ENCODE measurements at places on chromosomes 6 and 20. TPM values are rescaled to one million over a fixed set of nuclear protein-coding genes. Genes with fewer than 3 reads are reported as not detected.

ITCH gene
- total RNA-seq: 91.6 TPM

GRCh38 chr6:12311106-12311505 is 20.9 kb downstream of the EDN1 start:
- no peak for DNase-seq

- no peak for DNase-seq
Measured at GRCh38 chr6:32852844-32853540, 512 bp downstream of the TAP1 start.

- DNase-seq: no peak
Measured at GRCh38 chr20:62707921-62708521, 615 bp upstream of the NTSR1 start.

DNA sequence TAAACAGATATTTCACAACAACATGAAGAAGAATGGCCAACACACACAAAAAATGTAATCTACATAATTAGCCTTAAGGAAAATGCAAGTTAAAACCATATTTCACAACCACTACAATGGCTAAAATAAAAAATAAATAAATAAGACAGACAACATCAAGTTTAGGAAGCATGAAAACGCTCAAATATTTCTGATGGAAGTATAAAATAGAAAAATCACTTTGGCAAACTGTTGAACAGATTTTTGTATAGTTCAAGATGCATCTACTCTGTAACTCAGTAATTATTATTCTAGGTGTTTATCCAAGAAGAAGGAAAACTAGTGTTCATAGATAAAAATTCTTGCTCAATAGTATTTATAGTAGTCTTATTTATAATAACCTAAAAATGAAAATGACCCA is 1410.1 kb upstream of the ADGRB3 start:
- no peak for DNase-seq

DNA sequence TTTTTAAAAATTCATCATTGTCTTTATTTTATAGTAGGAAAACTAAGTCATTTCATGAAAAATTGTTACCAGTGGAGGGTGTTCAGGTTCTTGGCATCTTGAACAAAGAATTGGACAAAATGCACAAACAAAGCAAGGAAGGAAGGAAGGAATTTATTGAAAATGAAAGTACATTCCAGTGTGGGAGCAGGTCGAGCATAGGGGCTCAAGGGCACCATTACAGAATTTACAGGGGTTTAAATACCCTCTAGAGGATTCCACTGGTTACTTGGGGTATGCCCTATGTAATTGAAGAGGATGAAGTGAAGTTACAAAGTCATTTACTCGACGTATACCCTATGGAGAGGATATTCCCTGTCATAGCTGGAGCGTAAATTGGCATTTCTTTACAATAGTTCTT is 37.4 kb upstream of the HDAC2 start:
- DNase-seq: no peak

DNA sequence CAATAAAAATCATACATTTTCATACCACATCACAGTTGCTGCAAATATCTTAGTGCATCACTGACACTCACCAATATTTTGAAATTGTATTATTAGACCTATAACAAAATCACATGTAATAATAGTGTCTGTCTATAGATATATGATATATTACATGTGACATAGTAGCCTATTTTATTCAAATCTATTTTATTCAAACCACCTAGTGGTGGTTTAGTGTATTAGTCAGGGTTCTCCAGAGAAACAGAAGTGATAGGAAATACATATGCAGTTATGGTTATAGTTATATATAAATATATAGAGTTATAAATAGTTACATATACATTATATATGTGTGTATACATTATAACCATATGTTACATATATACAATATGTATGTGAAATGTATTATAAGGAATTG is 366.5 kb upstream of the ARID1B start:
- DNase-seq: no peak

DNA sequence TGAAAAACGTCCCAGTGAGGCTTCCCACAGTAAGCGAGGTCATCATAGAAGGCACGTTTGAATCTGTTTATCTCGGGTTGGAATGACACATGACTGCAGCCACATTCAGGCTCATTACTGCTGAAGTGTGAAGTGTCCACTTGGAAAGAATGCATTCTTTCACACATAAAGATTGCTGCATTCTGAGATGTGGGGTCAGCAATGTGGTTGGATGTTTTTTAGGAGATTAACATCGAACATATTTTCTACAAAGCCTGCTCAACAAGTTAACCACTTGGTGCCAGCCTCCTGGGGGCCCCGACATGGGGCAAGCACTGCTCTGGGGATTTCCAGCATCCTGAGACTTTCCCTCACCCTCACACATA is 79.9 kb downstream of the BMP6 start:
- no peak for DNase-seq

ADGRB3 gene
- not detected for total RNA-seq

DNA sequence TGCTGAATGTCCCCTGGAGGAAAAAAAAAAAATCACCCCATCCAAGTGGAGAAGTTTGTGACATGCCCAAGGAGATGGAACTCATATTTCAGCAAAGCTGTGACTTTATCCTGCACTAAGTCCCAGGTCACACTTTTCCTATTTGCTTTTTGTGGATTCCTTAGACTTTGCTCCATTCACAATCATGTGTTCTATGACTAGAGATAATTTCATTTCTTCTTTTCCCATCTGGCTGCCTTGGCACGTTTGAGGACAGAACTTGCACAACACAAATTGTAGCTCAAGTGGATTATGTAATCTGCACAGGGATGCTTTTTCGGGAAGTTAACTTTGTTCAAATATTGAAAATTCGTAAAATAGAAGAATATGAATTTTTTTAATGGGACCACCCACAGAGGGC is 100.7 kb upstream of the PTPN1 start:
- no peak for DNase-seq

DNA sequence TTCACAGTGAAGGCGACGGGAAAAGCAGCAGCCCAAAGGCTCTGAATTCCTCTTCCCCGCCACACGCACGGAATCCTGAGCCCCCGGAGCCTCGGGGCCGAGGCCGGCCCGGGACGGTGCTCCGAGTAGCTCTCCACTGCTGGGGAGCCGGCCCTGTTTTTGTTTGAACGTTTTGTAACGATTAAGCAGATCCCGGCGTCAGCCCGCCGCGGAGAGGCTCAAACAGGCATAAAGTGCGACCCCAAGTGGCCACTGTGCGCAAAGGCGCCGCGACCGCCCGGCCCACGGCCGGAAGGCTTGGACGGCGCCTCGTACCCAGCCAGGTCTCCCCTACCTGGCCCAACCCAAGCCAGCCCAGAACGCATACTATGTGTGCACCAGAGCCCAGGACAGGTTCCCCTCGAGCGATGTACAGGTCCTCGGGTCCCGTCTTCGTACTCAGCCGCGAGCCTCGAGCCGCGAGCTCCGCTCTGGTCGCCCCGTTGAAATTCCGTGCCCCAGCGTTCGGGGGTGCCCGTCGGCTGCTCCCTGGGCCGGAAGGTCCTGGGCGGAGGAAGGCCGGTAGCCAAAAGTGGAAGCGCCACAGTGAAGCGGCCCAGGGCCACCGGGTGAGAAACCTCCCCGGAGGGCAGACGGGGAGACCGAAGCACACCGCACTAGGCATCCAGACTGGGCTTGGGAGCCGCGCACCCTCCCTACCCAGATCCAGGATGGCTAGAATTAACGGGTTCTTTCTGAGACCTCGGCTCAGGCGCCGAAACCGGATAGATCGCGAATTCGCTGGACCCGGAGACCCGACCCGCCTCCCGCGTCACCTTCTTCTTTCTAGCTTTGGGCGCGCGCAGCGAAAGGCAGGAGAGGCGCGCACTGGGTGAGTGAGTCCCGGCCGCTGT is 1.2 kb upstream of the MAFB start:
- DNase-seq: peak; percentile 40

DNA sequence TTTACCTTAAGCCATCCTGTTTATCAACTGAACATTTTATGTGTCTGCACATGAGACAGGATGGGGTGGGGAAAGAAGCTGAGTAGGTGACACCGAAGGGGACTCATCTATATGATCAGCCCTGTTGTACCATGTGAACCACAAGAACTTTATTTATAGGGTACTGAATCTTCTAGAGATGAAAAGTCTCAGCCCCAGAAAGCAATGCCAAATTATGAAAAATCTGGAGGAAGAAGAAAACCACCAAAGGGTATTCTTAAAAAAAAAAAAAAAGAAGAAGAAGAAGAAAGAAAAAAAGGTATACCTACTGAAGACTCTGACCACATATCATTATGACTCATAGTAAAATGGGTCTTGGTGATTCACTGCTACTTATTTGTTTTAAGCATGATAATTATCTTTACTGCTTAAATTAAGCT is 39.8 kb upstream of the HBS1L start:
- no peak for DNase-seq

DNA sequence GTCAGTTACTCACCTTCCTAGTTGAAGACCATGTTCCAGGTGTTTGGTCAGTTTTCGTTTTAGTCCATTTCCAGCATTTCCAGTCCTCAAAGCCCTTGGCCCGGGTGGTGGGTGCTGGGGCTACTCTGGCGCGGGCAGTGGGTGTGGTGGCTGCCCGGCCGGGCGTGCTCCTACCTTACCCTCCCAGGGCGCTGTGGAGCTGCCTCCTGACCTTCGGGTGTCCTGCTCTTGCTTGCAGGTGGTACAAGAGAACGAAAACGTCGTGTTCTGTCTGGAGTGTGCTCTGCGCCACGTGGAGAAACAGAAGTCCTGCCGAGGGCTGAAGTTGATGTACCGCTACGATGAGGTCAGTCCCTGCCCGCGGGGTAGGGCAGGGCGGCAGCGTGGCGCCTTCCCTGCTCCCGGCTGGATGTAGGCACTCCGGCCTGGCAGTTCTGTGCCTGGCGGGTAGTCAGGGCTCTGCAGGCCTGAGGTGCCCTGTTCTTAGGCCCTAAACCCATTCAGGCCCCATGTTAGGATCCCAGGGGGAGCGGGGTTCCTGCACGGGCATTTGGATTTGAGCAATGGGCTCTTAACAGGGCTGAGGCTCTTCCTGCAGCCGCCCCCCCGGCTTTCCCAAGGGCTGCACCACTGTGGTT is 145.8 kb downstream of the DTNBP1 start:
- no peak for DNase-seq

MYLK4 gene
- total RNA-seq: 1.1 TPM

GRCh38 chr20:11712639-11713160 is 205.0 kb upstream of the BTBD3 start:
- no peak for DNase-seq

BAK1 gene
- 24.6 TPM for total RNA-seq

DNA sequence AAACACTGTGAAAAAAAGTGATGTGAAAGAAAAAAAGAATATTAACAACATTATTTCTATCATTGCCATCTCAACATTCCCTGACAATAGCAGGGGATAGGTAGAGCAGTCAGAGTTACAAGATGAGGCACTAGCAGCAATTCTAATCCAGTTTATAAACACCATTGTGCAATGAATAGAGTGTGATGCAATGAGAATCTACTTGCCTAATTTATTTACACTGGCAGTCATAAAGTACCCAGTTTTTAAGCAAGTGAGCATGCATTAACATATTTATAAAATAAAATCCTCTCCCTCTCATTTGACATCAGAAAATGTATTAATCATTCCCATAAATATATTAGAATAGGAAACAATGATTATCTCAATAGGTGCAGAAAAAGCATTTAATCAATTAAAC is 2.5 kb upstream of the MANEA start:
- DNase-seq: peak; percentile 57

DNA sequence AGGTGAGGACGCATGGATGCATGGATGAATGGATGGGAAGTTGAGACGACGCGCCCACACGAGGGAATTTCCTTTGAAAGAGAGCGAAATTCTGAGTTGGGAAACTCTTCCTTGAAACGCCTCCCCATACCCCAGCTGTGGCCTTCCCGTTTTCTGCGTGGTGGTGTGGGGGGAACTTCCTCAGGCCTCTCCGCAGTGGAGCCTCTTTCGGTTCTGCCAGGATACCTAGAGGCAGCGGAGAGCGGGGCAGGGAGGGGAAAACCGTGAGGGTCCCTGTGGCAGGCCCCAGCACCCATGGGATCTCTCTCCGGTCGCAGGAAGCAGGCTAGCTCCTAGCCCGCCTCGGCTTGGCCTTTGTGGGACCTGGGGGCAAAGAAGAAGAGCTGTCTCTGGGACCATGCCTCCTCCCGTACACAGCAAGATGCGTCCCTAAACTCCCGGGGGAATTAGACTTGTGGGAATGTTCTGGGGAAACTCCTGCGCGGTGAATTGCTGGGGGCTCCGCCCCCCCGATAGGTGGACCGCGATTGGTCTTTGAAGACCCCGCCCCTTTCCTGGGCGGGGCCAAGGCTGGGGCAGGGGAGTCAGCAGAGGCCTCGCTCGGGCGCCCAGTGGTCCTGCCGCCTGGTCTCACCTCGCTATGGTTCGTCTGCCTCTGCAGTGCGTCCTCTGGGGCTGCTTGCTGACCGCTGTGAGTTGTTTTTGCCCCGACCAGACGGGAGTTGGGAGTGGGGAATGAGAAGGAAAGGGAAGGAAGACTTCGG is at the start of gene CD40:
Gene CD40, plus strand, starts transcription at position 611 of the 764 bp plus-strand sequence. Its CDS starts 30 bp downstream, at position 641.
- no peak for DNase-seq

- DNase-seq: no peak
Measured at GRCh38 chr20:11158146-11158545, 484.3 kb upstream of the JAG1 start.

NCR2 gene
- not detected for total RNA-seq

MUC21 gene
- not detected for total RNA-seq

DNA sequence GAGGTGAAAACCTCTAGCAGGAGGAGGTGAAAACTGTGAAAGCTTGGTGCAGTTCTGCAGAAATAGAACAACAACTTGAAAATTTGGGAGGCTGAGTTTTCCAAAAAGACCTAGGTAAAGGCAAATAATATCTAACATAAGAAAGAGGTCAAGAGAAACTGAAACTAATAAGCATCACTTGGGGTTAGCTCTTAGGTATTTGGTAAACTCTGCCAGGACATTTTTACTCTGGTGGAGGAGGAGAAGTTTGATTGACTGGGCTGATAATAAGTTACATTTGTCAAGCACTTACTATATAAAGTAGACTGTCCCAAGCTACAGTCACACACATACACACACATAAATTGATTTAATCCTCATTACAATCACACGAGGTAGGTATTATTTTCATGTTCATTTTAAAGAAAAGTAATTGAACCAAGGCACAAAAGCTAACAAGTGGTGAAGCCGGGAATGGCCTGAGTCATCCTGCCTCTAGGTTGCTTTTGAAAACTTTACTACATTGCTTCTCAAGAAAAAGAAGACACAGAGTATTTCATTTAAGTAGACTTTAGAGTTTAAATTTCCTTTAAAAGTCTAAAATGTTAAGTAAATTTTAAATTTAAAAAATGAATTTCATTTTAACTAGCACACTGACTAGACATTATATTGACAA is 275.5 kb downstream of the PTPRK start:
- no peak for DNase-seq

DNA sequence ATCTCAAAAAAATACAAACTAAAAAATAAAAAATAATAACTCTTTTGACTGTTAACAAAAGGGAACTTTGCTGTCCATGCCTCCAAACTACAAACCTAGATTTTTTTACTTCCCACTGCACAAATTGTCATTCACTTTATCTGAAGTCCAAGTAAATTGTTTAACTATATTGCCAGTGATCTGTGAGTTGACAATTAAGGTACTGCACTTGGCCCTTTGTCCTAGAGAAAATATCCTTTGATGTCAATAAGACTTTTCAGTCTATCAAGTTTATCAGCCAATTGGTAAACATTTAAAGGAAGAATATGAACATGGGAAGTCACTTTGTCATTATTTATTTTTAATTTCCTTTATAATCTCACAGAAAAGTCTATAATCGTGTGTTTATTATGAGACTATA is 19.3 kb upstream of the EPB41L2 start:
- no peak for DNase-seq

- DNase-seq: no peak
Measured at GRCh38 chr6:84137051-84137375, 90.4 kb downstream of the CEP162 start.
